Kidney epithelial cell (primary cell): ENCODE measurements at places on chromosomes 5 and 9. TPM values are rescaled to one million over a fixed set of nuclear protein-coding genes. Genes with fewer than 3 reads are reported as not detected.

STOML2 gene
- 227 and 264 TPM in 2 replicates for total RNA-seq

SVEP1 gene
- total RNA-seq: 1.6 and 2.3 TPM in 2 replicates

RNF224 gene
- not detected in 2 replicates for total RNA-seq

CETN3 gene
- total RNA-seq: 13.1 and 16.3 TPM in 2 replicates

- no peak for DNase-seq
These were observed 53.7 kb upstream of the IER5L start for GRCh38 chr9:129231759-129232158.

GRCh38 chr9:127455324-127455992, 4.1 kb downstream of the LRSAM1 start:
- no peak for DNase-seq

DNA sequence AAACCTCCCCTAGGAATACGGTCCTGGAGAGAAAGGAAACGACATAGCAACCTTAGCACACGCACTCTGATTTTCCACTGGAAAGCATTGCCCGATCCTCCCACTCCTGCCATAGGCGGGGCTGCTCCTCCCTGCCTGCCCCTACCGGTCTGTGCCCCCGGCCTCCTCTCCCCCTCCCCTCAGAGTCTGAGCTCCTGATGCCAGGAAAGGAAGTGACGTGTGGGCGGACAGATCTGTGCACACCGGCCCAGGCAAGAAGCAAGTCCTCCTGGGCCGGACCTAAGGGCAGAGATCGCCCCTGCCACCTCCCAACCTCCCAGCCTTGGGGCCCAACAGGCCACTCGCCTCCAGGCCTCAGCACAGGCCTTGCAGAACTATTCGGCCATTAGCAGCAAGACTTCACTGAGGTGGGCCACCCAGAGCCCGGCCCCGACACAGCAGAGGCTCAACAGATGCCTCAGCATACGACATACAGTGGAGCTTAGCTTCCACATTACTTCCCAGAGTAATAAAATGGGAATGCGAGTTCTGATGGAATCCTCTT, 7.2 kb downstream of the NINJ1 start:
- DNase-seq: no peak

GRCh38 chr9:112332977-112333638, at the start of gene PTBP3:
TSS of gene PTBP3 (minus strand) at chr9:112333619. CDS start at chr9:112297865, 35,754 bp downstream.
- DNase-seq: no peak

- no peak for DNase-seq
These were observed 80.7 kb downstream of the AP3B1 start for GRCh38 chr5:78213799-78214198.

DNA sequence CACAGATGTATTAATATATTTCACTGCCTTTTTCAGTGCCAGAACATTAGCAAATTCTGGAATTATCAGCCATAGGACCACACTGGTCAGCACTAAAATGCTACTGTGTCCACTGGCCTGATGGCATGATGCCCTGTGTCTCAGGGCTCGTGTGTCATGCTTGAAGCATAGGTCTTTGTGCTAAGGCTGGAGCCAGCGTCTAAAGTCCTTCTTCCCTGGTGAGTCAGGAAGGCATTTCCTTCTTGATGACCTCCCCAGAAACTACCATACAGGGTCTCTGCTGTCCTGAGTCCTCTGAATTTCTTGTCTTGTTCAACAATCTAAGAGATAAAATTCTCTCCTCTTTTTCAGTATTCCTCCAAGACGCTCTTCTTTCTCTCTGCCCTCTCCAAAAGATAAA, 489.9 kb downstream of the PSAT1 start:
- DNase-seq: no peak

DNA sequence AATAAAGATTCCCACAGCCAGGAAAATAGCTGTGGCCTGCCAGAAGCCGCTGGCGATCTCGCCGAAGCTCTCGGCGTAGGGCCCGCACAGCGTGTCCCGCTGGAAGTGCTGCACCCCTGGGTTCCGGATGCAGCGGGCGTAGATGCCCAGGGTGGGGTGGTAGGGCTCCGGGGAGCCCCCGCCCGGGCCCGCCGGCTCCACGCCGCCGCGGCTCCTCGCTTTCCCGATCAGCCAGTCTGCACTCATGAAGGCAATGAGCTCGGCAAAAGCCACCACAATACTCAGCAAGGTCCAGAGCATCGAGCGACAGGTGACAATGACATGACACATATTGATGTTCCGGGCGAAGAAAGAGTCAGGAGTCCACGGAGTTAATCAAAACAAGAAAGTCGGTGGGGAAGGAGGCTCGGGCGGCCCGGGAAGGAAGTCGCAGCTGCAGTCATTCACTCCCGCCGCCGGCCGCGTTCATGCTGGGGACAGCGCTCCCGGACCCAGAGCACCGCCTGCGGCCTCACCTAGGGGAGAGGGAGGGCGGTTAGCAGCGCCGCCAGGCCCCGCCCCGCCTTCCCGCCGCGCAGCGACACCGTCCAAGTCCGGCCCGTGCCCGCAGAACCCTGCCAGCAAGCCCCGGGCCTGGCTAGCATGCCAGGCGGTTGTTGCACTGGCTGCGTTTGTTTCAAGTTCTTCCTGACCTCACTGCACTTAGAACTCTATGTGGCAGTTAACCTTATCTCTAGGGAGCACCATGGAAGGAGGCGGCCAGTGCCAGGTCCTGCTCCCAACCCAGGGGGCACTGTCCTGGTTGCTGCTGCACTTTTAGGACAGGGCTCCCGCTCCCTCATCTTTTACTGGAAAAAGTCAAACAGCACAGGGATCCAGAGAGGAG, 138.4 kb downstream of the LHFPL2 start:
- no peak for DNase-seq

DNA sequence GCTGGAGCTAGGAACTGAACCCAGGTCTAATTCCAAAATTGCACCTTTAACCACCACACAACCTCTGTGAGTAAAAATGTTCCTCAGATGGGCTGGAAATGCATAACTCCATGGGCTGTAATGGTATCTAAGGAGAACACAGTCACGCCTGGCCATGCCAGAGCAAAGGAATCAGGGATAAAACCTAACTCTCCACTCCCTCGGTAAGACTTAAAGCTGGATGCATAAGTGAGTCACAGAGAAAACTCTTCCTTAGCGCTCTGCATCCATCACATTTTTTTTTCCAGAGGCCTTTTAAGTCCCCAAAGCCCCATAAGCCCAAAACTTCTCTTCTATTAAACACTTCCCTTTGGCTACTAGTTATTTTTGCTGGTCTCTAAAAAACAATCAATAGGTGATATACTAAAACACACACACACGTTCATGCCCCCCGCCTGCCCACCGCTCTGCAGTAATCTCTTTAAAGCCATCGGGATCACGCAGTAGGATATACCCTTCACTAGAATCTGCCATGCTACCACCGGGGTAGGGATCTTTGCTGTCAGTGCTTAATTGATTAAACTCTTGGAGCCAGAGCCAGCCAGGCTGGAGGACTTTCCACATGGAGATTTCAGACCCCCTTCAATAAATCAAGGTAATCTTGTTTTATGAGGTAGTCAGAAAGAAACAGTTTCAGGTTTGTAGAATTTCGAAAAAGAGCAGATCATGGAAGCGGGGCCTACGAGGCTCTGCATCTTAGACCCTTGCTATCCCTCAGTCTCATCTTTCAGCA, 212.9 kb downstream of the MAPKAP1 start:
- no peak for DNase-seq

DNA sequence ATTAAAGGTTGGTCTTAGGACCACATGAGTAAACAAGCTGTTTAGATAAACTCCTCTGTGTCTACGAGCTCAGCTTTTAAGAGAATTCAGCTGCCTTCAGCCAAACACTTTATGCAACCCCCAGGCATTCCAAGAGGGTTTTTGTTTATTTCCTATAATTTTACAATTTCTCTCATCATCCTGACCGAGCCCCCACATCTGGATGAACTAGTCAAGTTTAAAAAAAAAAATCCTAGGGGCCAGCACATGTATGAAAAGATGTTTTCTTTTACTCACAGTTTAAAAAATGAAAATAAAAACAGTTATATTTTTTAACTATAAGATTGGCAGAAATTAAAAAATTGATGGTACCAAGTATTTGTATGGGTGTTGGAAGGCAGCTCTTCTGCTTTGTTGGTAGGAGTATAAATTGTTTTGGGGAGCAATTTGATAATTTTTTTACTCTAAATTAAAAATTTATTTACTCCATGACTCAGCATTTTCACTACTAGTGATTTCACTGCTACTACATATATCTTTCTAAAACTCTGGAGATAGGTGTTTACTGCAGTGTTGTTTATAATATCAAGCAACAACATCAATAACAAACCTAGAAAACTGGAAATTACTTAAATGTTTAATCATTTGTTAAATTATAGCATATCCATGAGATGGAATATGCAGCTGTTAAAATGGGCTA, 18.1 kb downstream of the YTHDC2 start:
- no peak for DNase-seq

- DNase-seq: no peak
These were observed 405.3 kb downstream of the TLE4 start for GRCh38 chr9:79977074-79977435.

DNA sequence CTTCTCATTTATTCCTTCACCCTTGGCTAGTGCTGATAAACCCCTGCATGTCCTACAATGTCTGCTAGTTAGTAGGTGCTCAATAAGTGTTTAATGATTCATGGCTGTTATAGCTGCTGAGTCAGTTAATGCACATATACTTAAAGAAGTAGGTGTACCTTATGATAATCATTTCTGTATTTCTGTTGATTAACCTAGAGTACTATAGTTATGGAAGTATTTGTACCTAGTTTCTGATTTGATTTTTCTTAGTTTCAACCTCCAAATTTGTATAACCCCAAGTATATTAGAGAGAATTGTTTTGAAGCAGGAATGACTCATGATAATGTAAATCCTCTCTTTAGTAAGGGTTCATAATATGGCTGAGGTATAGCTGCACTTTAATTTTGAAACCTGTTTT, 8.9 kb downstream of the SMAD5 start:
- DNase-seq: no peak

GRCh38 chr9:105244734-105245028, 230 bp downstream of the SLC44A1 start:
- no peak for DNase-seq

DNA sequence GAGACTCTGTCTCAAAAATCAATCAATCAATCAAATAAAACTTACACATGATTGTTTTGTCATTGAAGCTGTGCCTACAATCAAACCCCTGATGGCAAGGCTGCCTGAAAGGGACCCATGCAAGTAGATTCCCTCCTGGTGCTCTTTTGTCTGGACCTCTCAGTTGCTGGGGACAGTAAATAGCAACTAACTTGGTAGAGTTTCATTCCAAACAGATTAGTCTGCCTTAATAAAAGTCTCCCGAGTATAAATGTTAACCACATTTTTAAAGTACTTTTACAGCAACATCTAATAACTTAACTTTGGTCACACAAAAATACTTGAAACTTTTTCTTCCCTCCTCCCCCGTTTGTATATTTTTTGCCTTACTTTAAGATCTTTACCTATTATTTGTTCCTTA, 105.5 kb downstream of the FEM1C start:
- DNase-seq: no peak

GRCh38 chr5:117624201-117624600, 1049.6 kb upstream of the SEMA6A start:
- no peak for DNase-seq

GRCh38 chr5:71943874-71944273, 163.4 kb upstream of the MAP1B start:
- DNase-seq: no peak
